ENCODE measurements at places on chromosomes 6 and 20.

GRCh38 chr6:41714556-41715273 lies 20.7 kb downstream of the TFEB start:
- no peak for DNase-seq

DNA sequence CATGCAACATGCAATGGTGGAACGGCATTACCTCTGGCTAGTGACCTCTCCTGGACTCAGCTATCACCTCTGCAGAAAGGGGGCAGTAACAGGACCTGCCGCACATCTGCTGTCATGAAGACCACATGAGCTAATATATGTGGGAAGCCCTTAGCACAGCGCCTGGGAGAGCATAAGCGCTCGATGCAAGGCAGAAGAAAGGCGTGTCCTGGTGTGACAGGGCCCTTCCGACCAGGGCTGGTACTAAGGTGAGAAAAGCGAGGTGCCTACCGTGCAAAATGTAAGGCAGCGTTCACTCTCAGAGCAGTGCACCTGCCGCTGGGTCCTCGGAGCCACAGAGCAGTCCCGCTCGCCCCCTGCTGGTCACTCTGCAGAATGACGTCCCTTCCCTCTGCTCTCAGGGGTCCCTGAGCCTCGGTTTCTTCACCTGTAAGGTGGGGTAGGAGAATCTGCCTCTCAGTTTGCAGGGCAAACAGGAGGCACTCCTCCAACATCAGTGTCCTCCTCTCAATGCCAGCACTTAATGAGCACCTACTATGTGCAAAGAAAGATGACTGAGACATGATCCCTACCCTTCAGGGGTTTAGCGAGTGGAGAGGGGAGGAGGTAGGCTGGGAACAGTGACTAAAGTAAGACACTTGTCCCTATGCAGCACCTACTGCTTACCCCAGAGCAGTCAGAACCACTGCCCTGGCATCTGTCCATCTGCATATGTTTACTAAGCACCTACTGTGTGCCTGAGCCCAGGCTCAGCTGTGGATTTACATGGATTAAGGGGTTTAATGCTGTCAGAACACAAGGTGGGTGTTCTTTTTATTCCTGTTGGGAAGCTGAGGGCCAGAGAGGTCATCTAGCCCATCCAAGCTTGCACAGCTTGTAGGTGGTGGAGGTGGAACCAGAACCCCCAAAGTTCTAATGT lies 41.1 kb upstream of the PTGIS start:
- no peak for DNase-seq

DNA sequence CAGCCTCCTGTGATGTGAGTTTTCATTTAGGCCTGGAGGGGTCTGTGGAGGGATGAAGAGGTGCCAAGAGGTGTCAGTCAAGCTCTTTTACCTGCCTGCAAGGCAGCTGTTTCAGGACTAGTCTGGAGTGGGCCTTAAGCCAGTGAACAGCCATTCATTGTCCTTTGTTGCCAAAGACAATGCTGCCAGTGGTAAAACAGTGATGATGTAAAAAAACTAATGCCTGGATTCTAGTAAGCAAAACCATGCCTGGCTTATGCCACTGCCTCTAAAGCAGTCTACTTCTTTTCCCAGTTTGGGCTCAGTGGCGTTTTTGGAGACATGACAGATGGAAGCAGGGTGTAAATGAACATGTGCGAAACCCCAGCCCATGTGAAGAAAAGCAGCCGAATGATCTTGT lies 93.5 kb upstream of the KCNK16 start:
- DNase-seq: no peak

GRCh38 chr6:134443009-134443408 lies 125.1 kb upstream of the SGK1 start:
- DNase-seq: no peak

- no peak for DNase-seq
Measured at GRCh38 chr20:9388160-9388812, 126.1 kb upstream of the LAMP5 start.

- DNase-seq: no peak
Measured at GRCh38 chr20:20375862-20376261, 8.0 kb downstream of the INSM1 start.

- DNase-seq: no peak
Measured at GRCh38 chr6:18246205-18246604, 18.1 kb downstream of the DEK start.

GRCh38 chr20:18978311-18978710 lies 164.7 kb downstream of the SCP2D1 start:
- no peak for DNase-seq

DNA sequence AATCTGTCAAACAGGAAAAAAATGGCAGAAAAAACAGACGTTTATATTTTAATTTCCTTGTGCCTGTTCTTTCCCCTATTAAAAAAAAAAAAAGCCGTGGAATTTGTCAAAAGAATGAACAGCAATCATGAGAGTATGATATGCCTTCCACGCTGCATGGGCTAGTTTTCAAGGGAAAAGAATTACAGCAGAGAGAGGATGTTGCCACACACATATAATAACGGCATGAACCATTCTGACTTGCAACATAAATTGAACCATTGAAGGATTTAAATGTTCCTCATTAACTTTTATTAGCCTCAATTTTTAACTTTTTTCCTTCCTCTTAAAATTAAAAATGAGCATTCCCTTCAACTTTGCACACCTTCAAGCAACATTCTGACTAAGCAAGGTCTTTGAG lies 301.8 kb downstream of the FOXC1 start:
- no peak for DNase-seq

- no peak for DNase-seq
Measured at GRCh38 chr20:11718474-11719094, 199.1 kb upstream of the BTBD3 start.

DNA sequence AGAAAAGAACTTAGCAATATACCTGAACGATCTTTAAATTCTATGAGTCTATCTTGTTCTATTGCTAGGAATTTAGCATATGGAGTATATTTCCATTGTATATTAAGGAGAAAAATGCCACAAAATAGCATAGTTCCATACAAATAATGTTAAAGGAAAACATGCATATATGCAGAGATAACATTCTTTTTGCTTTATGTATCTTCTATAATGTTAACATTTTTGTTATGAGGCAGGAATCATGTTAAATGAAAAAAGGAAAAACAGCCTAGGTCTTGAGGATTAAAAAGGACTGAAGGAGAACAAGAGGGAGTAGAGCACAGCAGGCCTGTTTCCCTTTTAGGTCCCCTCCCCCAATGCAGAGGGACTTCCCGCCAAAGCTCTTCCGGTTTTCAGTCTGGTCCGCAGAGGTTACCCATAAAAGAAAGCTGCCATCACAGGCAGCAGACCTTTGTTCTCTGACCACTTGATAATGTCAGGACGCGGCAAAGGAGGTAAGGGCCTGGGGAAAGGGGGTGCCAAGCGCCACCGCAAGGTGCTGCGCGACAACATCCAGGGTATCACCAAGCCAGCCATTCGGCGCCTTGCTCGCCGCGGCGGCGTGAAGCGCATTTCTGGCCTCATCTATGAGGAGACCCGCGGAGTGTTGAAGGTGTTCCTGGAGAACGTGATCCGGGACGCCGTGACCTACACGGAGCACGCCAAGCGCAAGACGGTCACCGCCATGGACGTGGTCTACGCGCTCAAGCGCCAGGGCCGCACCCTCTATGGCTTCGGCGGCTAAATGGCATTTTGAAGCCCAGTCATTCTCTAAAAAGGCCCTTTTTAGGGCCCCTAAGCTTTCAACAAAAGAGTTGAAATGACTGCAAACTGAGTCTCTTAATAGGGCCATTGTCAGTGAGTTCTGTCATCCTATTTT lies 108.4 kb upstream of the PRSS16 start:
- DNase-seq: no peak

DNA sequence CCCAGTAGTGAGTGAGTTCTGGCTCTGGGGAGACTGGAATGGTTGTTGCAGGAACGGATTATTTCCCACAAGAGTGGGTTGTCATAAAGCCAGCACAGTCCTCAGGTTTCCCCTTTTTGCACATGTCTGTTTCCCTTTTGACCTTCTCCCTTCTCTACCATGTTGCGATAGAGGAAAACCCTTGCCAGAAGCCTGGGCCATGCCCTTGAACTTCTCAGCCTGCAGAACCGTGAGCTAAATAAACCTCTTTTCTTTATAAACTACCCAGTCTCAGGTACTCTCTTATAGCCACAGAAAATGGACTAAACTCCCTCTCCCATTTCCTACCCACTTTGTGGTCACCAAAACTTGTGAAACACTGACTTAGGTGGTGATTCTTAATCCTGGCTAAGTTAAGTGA lies 7.2 kb upstream of the PPP1R16B start:
- no peak for DNase-seq

DNA sequence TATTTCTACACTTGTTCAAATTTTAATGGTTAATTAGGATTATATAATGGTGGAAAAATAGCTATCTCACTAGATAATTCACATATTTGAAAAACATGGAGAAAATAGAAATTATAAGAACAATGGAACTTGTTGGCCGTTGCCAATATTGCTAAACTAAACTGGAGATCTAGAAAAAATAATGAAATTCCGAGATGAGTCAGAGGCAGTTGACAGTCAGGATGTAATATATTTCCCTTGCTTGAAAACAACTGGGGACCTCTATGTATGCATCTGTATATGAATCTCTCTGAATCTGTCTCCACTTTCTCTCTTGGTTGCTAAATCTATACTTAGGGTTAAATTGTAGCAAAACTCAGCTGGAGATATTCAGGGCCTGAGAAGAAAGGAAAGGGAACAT lies 1108.2 kb upstream of the GJE1 start:
- DNase-seq: no peak

GRCh38 chr20:63351811-63352591 lies 9.1 kb downstream of the CHRNA4 start:
- no peak for DNase-seq

DNA sequence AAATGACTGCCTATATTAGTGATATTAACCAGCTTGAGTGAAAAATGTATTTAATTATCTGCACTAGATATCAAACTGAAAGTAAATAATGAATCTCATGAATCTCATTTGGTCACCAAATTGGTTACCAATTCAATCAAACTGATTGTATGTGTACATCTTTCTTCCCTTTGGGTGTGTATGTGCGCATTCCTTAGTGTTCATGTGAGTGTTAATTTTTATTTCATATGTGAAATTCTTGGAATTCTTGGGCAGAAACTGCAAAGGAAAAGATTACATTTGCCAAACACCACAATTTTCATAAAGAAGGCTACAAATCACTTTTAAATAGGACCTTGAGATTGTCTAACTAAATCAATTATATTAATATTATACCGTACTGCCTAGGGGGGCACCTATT lies 648.4 kb upstream of the MARCKS start:
- no peak for DNase-seq

- DNase-seq: no peak
Measured at GRCh38 chr6:10146715-10147451, 268.0 kb downstream of the TFAP2A start.

- no peak for DNase-seq
Measured at GRCh38 chr6:26163427-26164119, 76.3 kb downstream of the HFE start.

- no peak for DNase-seq
Measured at GRCh38 chr6:113857556-113858479, 673 bp downstream of the MARCKS start.

DNA sequence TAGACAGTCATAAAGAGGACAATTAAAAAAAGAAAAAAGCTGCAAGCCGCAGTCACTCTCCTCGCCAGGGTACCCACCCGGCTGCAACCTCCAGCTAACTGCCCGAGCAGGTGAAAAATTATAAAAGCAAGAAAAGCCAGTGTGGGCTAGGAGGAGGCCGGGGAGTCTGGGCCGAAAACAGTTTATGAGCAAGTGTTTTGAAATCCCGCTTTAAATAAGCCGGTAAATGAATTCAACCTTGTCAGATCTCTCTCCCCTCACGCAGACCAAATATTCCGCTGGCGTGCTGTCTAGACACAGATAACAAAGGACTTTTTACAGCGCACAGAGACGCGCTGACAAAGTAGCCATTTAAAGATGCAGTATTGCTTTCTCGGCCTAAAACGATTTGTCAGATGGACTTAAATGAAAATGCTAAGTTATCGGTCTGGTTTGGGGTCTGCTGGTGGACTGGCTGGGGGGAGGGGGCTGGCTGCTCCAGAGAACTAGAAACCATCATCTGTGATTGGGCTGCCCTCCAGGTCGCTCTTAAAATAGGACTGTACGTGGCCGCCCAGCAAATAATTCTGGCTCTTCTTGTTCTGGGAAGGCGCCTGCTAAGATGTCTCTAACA lies 24.6 kb downstream of the PMEPA1 start:
- DNase-seq: no peak

GRCh38 chr6:127222418-127222817 lies 44.2 kb upstream of the RNF146 start:
- no peak for DNase-seq

DNA sequence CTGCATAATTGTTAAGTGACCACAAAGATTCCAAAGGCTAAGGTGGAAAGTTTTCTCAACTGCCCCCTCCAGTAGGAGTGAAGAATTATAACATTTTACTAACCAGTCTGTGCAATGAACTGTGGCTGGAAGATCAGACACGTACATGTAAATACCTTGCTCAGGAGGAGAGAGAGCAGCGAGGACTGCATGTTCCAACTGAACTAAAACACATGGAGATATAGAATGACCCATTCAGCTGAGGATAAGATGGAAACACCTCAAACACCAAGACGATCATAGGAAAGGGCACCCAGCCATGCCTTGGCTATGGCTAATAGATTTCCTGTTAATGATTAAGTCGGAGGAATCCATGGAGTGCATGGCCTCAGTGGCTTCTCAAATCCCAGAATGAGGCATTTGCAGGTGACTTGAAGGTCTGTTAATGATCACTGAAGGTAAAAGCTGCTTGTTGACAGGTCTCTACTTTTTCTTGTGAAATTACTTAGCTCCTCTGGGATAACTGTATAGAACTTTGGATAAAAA lies 875.6 kb downstream of the TFAP2A start:
- DNase-seq: no peak

GRCh38 chr6:86203044-86203443 lies 560.4 kb upstream of the SYNCRIP start:
- no peak for DNase-seq

DNA sequence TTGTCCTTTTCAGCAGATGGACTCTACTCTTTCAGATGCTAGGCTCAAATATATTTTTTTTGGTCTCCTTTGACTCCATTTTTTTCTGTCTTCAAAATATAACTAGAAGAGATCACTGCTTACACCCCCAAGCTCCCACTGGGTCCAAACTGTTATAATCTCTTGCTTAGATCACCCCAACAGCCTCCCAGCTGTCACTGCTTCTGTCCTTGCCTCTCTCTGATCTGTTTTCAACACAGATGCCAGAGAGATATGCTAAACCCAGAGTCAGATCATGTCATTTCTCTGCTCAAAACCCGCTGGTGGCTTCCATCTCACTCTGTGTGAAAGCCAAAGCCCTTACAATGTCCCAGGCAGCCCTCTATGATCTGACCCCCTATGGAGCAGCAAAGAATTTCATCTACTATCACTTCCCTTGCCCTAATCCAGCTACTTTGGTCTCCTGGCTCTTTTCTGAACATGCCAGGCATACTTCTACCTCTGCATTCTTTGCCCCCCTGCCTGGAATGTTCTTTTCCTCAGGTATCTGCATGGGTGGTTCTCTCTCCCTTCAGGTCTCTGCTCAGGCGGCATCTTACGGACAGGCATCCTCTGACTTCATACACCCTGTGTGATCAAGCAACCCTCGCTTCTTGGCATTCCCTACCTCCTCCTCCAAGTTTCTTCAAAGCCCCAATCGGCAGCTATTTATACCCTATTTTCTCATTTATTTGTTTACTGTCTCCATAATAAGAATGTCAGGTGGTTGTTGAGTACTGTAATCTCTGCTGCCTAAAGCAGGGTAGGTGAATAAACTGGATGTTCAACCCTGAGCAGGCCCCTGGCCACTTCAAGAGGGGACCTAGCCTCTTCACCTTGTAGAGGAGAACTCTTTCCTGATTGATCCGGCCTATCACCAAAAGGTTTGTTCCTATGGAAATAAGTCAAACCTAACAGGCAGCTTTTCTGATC lies 43.6 kb upstream of the SLC4A11 start:
- DNase-seq: no peak

Data from GM04504 (cell line).